ENCODE measurements at places on chromosomes 5 and 9. TPM values are rescaled to one million over a fixed set of nuclear protein-coding genes. Genes with fewer than 3 reads are reported as not detected.

Gene ORM2
- not detected for polyA plus RNA-seq

Gene IL3
- not detected for polyA plus RNA-seq

Gene FOXD4L3
- polyA plus RNA-seq: 0.06 TPM

Gene KIF24
- polyA plus RNA-seq: 3.2 TPM

Gene SPATA31E1
- not detected for polyA plus RNA-seq

Gene ECM2
- 0.25 TPM for polyA plus RNA-seq
